ENCODE measurements at places on chromosomes 3 and 15.

GRCh38 chr3:141384157-141384556 lies 15.9 kb downstream of the ZBTB38 start:
- no peak for DNase-seq

- no peak for DNase-seq
Measured at GRCh38 chr3:81643721-81644120, 117.7 kb downstream of the GBE1 start.

- DNase-seq, result no peak
Measured at GRCh38 chr3:130688697-130689470, 57.7 kb downstream of the PIK3R4 start.

- no peak for DNase-seq
Measured at GRCh38 chr3:129663045-129663446, 56.6 kb upstream of the PLXND1 start.

GRCh38 chr3:132911741-132912415 lies 126.3 kb upstream of the TMEM108 start:
- no peak for DNase-seq

- no peak for DNase-seq
Measured at GRCh38 chr3:186052096-186052840, 56.6 kb downstream of the ETV5 start.

GRCh38 chr3:126684218-126684751 lies 19.8 kb upstream of the CHCHD6 start:
- no peak for DNase-seq

- DNase-seq, result no peak
Measured at GRCh38 chr3:147755310-147755709, 346.1 kb downstream of the ZIC1 start.

GRCh38 chr15:75646112-75646943 lies 1.4 kb upstream of the SNX33 start:
- no peak for DNase-seq

GRCh38 chr3:67232642-67233041 lies 234.5 kb downstream of the KBTBD8 start:
- DNase-seq, result no peak

GRCh38 chr3:149407898-149408297 lies 30.4 kb upstream of the TM4SF1 start:
- no peak for DNase-seq

DNA sequence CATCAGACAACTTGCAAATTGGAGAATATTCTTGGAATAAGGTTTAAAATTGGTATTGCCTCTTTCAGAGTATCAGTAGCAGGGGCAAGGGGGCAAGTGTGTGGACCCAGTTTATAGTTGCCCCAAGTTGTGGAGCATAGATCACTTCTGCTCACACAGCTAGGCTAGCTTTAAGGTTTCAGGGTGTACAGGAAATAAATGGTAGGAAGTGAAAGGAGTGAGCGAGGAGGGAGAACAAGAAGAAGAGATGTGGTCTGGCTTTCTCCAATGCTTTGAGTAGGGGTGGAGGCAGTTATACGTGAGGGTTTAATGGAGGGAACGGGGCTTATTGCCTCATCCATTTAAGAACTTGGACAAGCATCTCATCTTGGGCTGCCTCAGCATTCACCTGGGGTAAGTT lies 290.0 kb upstream of the CFAP20DC start:
- peak; percentile 12 for DNase-seq

DNA sequence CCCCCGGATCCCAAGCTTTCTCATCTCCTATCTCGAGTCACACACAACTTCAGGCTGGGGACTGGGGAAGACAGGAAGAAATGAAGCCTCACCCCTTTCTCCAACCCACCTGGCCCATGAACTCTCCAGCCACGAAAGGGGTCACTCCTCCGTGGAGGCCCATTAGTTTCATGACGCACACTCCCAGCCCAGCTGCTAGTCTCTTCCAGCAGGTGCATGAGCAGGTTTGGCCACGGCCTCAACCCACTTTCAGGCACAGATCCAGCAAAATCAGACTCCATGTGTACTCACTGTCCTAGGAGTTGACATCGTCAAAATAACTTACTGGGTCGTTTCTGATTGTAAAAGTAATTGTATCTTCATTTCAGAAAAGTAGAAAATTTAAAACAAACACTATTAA lies 76.6 kb downstream of the C3orf70 start:
- no peak for DNase-seq

DNA sequence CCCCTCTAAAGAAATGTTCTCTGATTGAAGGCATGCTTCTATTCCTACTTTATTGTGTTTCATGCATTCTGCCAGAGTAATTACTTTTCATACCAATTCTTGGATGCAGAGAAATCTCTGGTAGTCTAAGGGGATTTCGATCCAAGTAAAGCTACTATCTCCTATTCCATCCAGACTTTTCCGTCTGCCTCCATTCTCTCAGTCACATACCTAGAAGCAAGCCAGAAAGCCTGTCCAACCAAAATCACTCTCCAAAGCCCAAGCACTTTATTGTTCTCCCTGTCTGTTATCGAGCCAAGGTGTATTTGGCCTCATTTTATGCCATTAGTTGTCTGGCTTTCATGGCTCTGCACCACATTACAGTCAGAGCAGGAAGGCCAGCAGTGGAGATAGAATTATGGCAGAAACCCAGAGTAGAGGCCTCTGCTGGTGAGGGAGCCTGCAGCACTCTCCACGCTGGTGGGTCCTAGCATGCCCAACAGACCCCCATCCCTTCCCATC lies 95.9 kb downstream of the SLC49A4 start:
- no peak for DNase-seq
